ENCODE measurements at places on chromosomes 3 and 15. TPM values are rescaled to one million over a fixed set of nuclear protein-coding genes. Genes with fewer than 3 reads are reported as not detected.
A peak's percentile ranks its signal among the peaks of the same experiment; 100 is the strongest.

GRCh38 chr3:56621681-56622080 is 61.4 kb downstream of the TASOR start:
- peaks cover 56% of the 10 kb centered on the region for H3K36me3 ChIP-seq
- no peak overlapping the region for H3K27ac ChIP-seq
- H3K27me3 ChIP-seq: no peaks in the 10 kb centered on the region

- no peak for DNase-seq
- H3K27ac ChIP-seq: no peak overlapping the region
Observed at GRCh38 chr3:53234130-53234840, 21.5 kb downstream of the TKT start.

Gene NEK10
- 0.57 TPM for total RNA-seq

GRCh38 chr3:133783762-133784161 is 21.9 kb upstream of the SRPRB start:
- H3K36me3 ChIP-seq: no peaks in the 10 kb centered on the region
- no peak for DNase-seq
- no peak overlapping the region for H3K27ac ChIP-seq
- H3K4me3 ChIP-seq: no peak overlapping the region
- H3K4me1 ChIP-seq: no peaks in the 10 kb centered on the region

DNA sequence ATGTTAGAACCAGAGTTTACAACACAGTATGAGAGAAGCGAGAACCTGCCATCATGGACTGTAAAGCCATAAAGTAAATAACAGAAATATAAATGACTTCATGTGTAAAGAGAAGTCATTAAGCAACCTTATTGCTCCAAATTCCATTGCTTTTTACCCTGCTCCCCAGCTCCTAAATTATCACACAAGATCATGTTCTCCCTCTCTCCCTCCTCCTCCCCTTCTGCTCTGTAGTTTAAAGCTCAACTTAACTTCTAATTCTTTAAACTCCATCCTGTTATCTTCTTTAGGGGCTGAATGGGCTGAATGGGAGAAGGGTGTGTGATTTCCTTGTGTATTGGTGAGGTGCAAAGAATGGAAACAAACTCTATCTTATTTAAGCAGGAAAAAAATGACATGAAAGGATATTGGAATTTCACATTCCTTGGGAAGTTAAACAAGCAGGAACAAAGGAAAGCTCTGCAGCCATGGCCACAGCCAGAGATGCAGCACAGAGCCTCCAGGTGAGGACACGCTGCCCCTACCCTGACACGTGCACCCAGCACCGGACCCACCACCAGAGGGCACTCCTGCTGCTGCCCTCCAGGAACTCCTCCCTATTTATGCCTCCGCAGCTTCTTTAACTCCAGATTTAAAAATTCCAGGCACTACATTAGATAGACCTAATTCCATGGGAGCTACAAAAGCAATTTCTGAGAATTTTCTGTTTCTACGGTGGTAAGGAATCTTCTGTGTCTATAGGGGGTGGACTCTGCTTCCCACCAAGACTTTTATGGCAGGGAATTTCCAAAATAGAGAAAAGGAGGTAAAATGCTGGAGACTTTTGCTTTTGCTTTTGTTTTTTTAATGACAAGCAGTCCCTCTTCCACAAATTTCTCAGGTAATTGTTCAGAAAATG is 76.9 kb upstream of the ABI3BP start:
- no peak overlapping the region for H3K27ac ChIP-seq
- H3K27me3 ChIP-seq: peaks cover 11% of the 10 kb centered on the region
- no peak overlapping the region for H3K4me3 ChIP-seq

DNA sequence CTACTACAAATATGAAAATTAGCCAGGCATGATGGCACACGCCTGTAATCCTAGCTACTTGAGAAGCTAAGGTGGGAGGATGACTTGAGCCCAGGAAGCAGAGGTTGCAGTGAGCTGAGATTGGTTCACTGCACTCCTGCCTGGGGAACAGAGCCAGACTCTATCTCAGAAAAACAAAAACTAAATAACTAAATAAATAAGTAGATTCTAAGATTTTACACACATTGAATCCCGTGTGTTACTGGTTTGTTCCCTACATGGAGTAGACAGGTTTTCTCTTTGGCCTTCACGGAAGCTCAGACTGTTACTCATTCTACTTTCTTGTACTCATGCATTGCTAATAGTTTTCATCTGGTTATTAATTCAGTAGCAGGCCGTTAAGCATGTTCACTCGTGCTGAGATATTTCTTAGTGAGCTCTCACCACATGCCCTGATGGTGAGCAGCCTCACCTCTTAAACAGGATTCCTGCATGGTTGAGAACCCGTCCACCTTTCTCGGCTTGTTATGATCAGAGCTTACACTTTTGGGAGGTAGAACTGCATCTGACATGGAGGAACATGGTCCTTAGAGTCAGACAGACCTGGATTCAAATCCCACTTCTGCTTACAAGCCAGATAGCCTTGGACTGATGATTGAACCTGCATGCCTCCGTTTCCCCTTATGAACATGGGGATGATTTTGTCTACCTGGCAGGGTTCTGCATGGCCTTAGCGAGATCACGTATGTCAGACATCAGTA is 49.1 kb downstream of the CMTM7 start:
- DNase-seq: no peak
- H3K36me3 ChIP-seq: peaks cover 29% of the 10 kb centered on the region
- H3K4me3 ChIP-seq: no peak overlapping the region
- H3K27ac ChIP-seq: no peak overlapping the region

DNA sequence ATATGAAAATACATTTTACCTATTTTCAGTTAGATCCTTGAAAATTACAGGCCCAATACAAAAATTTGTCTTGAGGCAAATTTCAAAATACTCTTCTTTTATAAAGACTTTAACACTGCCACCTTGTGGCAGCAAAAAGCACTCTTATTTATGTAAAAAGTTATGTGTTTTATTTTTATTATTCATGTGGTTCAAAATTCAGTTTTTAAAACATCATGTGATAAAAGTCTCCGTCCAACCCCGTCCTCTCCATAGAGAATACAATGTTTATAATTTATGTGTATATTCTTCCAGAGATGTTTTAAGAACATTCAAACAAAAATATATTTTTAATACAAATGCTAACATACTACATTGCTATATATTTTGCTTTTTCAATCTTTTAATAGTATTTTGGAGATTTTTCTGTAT is 36.9 kb upstream of the TRIM59 start:
- peaks cover 2% of the 10 kb centered on the region for H3K27me3 ChIP-seq
- peak overlapping the region; percentile 78 for H3K4me3 ChIP-seq
- no peaks in the 10 kb centered on the region for H3K36me3 ChIP-seq

DNA sequence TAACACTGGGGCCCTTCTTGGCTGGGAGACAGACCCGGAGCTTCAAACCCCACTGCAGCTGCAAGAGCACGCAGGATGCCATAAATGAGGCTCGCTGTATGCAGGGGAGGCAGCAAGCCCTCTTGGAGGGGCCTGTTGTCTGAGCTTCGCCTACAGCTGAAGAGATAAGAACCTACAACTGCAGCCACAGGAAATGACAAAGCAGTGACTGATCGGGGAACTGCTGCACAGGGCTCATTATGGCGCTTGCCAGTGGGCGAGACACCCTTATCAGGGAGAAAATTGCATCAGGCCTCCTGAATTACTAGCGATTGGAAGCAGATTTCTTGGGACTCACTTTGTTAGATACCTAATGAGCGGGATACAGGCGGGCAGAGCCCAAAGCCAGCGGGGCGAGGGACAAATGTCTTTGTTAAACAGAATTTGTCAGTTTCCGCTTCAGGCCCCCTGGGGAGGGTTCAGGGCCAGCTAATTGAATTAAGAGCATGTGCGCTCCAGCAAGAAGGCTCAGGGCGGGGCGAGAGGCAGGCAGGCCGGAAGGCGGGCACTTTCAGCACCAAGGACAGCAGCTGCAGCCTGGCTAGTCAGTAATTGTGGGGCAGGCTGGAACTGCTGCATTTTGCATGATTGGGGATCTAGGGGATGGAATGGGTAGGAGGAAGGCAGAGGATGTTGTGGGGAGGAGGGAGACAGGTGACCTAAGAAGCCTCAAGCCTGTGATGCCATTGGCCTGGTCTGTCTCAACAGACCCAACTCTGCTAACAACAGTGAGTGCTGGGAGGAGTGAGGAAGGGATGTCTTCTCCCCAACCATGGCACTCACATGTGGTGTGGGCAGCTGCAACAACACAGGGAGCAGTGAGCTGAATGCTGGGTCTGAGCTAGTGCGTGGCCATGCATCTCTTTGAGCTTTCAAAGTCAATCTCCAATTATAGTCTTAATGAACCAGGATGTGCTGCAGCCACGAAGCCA is 55.3 kb downstream of the CCDC33 start:
- H3K36me3 ChIP-seq: no peaks in the 10 kb centered on the region
- peaks cover 8% of the 10 kb centered on the region for H3K27me3 ChIP-seq

Gene P2RY1
- total RNA-seq: 0.49 TPM
